Brain pericyte (primary cell): ENCODE measurements at places on chromosomes 4 and X.

DNA sequence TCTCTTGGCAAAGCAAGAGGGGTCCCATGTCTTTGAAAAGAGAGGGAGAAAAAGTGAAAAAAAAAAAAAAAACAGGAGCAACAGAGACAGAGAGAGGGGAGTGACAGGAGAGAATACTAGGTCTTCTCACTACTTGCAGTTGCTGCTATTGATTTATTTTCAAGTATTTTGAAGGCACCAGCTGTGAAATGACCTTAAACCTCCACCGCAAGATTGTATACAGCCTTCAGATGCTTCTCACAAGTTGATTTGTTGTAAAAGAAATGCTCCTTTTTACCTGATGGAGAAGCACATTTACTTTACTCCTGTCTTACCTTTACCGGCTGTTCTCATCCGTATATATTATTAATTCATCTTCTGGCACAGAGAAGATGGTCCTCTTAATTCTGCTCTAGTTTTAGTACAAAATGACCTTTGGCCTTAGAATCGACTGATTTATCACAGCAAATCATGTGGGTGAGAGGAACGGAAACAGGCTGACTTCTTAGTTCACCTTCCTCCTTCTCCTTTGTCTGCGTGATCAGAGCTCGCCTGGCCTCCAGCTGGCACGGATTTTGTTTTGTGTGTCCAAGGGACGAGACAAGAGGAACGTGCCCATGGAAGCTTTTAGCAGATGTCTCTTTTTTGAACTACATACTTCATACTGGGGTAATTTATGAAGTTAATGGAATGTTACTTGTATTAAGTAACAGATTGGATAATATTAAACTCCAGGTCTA is 82.4 kb upstream of the PACRGL start:
- no peak for DNase-seq

GRCh38 chr4:166386491-166387360 is 513.7 kb downstream of the TLL1 start:
- no peak for DNase-seq

GRCh38 chrX:46630141-46630540 is 56.6 kb downstream of the CHST7 start:
- DNase-seq: no peak

GRCh38 chr4:96295143-96295741 is 455.3 kb downstream of the PDHA2 start:
- DNase-seq: no peak
